ENCODE measurements at places on chromosomes 12 and 14. TPM values are rescaled to one million over a fixed set of nuclear protein-coding genes. Genes with fewer than 3 reads are reported as not detected.

- peak; percentile 79 for DNase-seq
These were observed 106.1 kb downstream of the PRICKLE1 start for GRCh38 chr12:42483521-42483790.

DNA sequence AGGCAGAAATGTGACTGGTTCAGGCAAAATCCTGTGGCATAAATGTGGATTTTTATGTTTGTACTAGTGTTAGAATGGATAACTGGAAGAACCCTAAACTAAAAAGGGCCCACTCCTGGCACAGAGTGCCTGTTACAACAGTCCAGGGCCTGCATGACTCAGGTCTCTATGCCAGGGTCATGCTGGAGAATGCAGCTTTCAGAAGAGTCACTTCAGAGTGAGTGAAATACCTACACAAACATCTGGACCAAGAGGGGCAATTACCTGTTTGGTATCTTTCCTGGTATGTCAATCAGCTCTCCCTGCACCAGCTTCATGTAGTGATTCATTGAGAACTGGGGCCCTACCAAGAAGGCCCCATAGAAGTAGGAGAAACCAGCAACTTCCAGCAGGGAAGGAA, 10.0 kb downstream of the EMG1 start:
- DNase-seq, result no peak

- no peak for DNase-seq
These were observed 630.0 kb upstream of the TBX3 start for GRCh38 chr12:115313929-115314328.

DNA sequence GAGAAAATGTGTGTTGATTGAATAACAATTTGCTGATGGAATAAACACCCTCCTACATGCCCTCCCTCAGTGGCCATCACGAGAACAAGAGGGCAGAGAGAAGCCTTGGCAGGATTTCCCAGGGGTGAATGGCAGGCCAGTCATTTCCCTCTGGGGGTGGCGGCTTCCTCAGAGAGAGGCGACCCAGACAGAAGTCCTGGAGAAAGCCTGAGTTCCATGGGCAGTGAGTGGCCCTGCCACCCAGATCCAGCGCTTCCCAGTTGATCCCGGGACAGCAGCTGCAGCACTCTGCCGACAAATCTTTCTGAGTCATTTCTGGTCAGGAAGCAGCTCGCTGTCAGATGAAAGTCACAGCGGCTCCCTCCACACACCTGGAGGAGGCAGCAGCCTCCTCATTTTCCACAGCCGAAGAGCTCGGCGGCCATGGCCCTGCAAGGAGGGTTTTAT, 123.0 kb downstream of the SCARB1 start:
- DNase-seq, result peak; percentile 62

GRCh38 chr12:130838284-130838950, 633 bp downstream of the STX2 start:
- DNase-seq, result no peak

DNA sequence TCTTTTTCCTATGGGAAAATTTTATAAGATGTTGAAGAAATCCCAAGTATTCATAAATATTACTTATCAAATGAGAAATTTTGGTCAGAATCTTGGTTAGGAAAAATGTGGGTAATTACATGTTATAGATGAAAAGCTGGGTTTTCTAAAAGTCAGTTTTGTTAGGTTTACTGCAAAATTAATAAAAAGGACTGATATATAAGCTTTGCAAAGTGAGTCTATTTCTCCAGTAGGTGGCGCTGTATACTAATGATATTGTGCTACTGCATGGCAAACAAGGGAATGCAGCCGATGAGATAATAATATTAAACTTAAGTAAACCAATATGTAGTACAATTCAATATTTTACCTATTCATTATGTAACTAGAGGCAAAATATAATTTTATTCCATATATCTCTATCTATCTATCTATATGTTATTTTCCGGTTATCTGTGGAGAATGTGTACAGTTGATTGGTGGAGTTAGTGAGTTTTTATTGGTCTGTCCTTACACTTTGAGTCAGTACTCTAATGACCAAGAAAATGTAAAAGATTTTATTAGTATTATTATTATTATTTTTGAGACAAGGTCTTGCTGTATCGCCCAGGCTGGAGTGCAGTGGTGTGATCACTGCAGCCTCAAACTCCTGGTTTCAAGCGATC, 32.9 kb downstream of the MIPOL1 start:
- DNase-seq, result no peak

DNA sequence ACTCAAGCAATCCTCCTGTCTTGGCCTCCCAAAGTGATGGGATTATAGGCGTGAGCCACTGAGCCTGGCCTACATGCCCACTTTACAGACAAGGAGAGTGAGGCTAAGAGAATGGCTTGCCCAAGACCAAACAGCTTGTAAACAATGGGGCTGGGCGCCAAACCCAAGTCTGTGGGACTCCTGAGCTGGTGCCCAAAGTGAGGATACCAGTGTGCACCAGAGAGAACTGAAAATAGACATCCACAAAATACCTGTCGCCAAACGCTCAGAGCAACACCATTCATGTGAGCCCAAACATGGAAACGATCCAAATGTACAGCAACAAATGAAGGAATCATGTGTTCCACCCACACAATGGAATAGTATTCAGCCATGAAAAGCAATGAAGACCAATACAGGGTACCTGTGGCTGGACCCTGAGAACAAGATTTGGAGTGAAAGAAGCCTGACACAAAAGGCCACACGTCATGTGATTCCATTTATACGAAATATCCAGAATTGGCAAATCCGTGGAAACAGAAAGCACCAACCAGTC, 38.2 kb downstream of the CCNK start:
- DNase-seq, result peak; percentile 15

DNA sequence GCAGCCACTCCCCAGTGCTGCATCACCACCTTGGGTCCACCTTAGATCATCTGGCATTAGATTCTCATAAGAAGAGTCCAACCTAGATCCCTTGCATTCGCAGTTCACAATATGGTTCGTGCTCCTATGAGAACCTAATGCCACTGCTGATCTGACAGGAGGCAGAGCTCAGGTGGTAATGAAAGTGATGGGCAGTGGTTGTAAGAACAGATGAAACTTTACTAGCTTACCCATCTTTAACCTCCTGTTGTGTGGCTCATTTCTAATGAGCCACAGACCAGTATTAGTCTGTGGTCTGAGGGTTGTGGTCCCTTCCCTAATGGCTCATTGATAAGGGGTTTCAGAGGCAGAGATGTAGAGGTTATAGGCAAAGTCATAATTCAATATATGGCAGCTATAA, 615.9 kb upstream of the MIS18BP1 start:
- DNase-seq, result no peak

- DNase-seq, result no peak
These were observed 536 bp upstream of the SLC35E3 start for GRCh38 chr12:68745376-68745903.

Gene TSPAN19
- total RNA-seq, result not detected

Gene REP15
- total RNA-seq, result 3.6 TPM

Gene SLC25A21
- 1.9 TPM for total RNA-seq

Gene GPRC5D
- not detected for total RNA-seq

Gene SSPN
- 109 TPM for total RNA-seq

Gene AMHR2
- not detected for total RNA-seq

Gene IL25
- total RNA-seq, result not detected

Gene KRT78
- total RNA-seq, result not detected

Measured in right cardiac atrium (tissue), 5 donors.